Hepatocyte (in vitro differentiated cells): ENCODE measurements at places on chromosomes 5 and 9. TPM values are rescaled to one million over a fixed set of nuclear protein-coding genes. Genes with fewer than 3 reads are reported as not detected.

DNA sequence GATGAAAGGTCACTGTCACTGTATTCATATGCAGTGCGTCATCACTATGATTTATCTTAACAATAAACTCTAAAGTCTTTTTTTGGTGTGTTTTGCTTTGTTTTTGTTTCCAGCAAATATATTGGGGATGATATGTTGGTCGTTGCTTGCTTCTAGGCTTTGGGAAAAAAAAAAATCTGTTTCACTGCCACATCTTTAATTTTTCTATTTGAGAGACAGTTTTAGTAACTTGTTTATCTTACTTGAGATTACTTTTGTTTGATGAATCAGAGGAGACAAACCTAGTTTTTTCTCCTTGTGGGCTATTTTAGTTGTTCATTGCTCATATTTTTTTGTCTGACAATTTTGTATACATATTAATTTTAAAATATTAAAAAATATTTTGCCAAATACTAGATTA, 19.4 kb downstream of the CWC27 start:
- no peak for DNase-seq

DNA sequence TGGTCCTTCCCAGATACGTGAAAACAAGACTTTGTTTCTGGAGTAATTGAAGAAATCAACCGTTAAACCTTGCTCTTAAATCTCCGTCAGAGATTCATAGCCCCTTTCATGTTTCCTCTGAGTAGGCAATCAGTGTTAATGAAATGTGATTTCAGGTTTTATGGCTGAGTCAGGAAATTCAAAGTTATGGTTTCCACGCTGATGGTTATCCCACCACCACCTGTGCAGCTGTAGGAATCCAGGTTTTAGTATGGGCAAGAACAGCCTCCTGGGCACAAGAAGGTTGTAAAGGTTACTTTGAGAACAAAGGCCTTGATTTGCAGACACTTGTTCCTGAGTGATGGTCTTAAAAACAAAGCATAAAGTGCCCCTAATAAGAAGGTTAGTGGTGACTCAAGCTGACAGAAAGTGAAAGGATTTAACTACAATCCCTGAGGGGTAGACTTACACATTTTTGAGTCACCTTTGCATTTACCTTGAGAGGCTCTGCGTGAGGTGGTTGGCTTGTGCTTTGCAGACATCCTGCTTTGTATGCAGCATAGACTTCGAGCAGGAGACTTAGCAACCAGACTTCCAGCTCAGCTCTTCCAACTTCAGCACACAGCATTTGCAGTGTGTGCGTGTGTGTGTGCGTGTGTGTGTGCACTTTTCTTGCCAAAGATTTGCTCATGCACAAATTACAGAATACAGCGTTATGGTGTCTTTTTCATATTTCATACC, 159.6 kb downstream of the TLE4 start:
- no peak for DNase-seq

DNA sequence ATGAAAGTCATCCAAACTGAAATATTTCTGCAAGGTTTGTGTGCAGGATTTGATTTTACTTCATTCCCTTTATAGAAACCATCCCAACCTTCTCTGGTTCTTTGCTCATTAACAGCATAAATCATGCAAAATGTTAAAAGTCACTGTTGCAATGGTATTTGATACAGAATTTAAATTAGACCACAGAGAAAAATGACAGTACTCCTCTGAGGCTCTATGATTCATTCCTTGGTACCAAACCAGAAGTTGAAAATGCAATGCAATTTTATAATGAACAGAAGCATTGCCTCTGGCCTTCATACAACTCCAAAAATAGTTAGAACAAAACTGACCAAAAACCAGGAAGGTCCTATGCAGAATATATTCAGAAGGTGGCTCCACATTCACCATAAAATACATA, 607.1 kb downstream of the TLE1 start:
- no peak for DNase-seq

DNA sequence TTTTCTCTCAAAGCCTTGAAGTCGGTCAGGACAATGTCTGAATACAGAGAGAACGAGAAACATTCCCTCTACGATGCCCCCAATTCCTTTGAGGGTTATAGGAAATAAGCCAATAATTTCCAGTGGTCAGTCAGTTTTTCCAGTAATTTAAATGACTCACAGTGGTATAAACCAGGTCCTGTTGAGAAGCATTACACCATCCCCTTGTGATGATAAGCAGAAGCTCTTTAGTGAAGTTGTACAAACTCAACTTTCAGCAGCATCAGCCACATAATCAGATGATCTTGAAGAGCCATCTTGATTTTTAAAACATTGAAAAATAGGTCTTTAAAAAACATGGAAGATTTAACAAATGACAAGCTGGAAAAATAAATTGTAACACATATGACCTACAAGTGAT, 173.9 kb upstream of the ZNF462 start:
- no peak for DNase-seq

- no peak for DNase-seq
Observed at GRCh38 chr5:103358305-103358995, 99.9 kb downstream of the MACIR start.

DNA sequence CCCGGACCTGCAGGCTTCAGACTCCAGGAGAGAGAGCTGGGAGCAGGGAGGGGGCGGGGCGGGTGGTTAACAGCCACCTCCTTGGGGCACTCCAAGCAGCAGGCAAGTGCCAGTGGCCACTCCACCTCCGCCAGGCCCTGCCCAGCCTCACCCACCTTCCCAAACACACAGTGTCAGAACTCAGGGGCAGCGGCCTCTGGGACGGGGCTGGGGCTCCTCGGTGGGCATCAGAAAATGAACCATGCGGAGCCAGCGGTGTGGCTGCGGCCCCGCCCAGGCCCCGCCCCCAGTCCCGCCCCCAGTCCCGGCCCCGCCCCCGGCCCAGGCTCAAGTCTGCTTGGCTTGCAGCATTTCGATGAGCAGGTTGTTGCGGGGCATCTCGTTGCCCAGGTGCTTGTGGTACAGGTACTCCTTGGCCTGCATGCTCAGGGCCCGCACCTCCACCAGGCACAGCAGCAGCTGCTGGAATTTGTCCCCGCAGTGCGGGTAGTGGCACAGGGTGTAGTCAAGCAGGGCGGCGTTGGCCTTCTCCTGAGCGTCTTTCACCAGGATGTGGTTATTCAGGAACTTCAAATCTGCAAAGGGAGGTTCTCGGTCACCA, 24.7 kb downstream of the NR5A1 start:
- DNase-seq = no peak

- DNase-seq = peak; percentile 100
Observed at GRCh38 chr9:35603986-35604577, 980 bp upstream of the TESK1 start.

GRCh38 chr9:1994180-1994579, 21.0 kb upstream of the SMARCA2 start:
- no peak for DNase-seq

DNA sequence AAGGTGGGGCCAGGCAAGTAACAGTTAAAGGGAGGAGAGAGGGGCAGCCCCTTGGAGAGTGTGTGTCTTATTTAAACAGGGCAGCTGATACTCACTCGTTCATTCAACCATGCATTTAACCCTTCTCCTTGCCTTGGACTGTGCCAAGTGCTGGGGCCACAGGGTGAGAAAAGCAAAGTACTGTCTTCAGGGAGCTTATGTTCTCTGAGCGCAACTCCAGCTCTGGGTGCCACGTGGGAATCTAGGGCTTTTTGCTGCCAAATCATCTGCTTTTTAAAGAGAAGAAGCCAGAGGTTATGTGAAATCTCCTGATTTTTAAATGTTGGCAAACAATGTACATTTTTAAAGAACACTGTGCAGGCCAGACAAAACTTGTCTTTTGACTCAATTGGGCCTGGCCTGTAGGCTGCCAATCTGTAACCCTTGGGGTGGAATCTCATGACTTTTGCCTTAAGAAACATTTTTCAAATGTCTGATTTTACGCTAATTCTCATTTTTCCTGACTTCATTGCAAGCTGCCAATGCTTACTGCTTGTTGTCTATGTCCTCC, 157.8 kb downstream of the NTRK2 start:
- DNase-seq = no peak

- no peak for DNase-seq
Observed at GRCh38 chr5:154900066-154900465, 37.9 kb downstream of the GEMIN5 start.

GRCh38 chr5:10627160-10627701, 63.4 kb downstream of the ANKRD33B start:
- no peak for DNase-seq

GRCh38 chr5:157934600-157934999, 75.7 kb upstream of the CLINT1 start:
- DNase-seq = no peak

DNA sequence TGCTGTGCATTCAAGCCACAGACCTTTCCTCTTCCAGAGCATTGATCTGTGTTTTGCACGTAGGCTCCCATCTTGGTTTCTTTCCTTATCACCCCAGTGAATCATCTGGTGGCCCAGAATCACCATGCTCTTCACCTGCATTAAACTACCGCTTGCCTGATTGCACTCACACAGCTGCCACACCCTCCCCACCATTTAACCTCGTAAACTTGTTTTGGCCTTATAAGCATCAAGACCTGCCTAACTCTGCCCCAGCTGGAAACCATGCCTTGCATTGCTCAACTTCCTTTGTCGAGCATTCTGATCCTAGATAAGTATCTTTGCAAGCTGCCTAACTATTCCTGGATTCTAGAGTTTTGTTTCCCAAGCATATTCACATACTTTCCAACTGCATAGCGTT, 369.6 kb upstream of the SEMA6A start:
- DNase-seq = no peak

DNA sequence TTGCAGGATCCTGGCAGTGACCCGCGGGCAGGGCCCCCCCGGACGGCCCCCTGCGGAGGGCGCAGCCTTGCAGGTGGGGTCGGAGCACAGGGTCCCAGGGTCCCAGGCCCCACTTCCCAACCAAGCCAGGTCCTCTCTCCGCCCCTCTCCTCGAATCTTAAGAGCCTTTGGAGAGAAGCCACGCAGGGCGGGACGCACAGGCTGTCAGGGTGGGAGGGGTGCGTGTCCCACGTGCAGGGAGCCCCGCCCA, 18.4 kb upstream of the EGFL7 start:
- DNase-seq = peak; percentile 89

- no peak for DNase-seq
Observed at GRCh38 chr5:13601112-13601511, 343.4 kb downstream of the DNAH5 start.

DNA sequence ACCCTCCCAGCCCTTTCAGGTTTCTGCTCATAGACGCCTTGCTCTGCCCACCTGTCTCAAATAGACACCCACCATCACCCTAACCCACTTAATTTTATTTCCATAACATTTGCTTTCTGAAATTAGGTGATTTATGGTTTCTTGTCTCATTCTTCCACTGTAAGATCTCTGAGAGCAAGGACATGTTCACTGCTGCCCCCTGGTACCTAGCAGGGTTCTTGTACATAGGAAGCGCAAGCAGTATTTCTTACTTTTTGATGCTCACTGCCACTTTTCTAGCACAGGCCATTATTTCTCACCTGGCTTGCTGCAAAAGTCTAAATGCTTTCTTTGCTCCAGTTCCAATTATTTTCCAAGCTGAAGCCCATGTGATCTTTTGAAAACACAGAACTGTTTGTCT, 16.8 kb downstream of the C9orf57 start:
- no peak for DNase-seq

- no peak for DNase-seq
Observed at GRCh38 chr5:67133217-67133616, 63.4 kb downstream of the CD180 start.

GRCh38 chr5:97471951-97472350, 288.9 kb upstream of the RIOK2 start:
- no peak for DNase-seq

- no peak for DNase-seq
Observed at GRCh38 chr5:142110046-142110531, 1.5 kb downstream of the NDFIP1 start.

DNA sequence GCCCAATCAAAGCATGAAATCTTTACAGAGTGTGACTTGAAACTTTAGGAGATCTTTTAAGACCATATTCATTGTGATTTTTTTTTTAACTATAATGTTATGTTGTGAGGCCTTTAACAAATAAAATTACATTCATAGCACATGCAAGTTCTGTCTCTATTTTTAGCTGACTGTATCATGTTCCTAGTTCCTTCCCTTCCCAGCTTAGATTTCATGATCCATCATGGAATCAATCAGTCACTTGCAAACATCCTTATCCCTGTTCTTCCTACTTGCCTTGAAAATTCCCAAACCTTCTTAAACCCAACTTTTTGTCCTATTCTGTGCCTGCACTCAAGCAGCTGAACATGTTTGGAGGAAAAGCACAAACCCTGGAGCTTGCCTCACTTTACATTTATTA, 141.8 kb downstream of the DMXL1 start:
- DNase-seq = no peak

GRCh38 chr5:177446200-177447065, at the start of gene PRR7:
PRR7 (plus strand) TSS chr5:177446814; CDS start chr5:177455068, 8,254 bp downstream.
- DNase-seq = peak; percentile 82

DNA sequence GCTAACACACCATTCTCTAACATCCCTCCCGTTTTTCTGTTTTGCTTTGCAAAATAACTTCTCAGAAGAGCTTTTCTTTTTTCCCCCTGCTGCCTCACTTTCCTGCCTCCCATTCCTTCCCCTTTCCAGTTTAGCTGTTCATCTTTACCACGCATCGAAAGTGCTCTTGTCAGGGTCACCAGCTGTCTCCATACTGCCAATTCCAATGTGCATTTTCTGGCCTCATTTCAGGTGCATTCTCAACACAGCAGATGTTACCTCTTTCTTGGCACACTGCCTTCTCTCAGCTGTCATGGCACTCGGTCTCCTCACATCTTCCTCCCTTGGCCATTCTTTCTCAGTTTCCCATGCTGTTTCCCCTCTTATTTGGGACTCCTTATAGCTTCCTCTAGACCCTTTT, 9.5 kb downstream of the ARSK start:
- DNase-seq = no peak

The TRIM52 gene
- total RNA-seq = 6.1 and 13.2 TPM in 2 replicates

The NUTM2G gene
- 0.13 and 0.32 TPM in 2 replicates for total RNA-seq

The PCDHGA6 gene
- 0.12 TPM in 1 of 2 replicates, not detected in the other for total RNA-seq

The FAM153A gene
- 0.27 and 1.6 TPM in 2 replicates for total RNA-seq

The CLTA gene
- total RNA-seq = 317 and 339 TPM in 2 replicates

The C9orf85 gene
- total RNA-seq = 16.8 and 20.3 TPM in 2 replicates

The SHOC1 gene
- 0.04 and 0.37 TPM in 2 replicates for total RNA-seq

The EDIL3 gene
- 35.6 and 42.4 TPM in 2 replicates for total RNA-seq
